Skeletal muscle cell (primary cell): ENCODE measurements at places on chromosomes 2 and 18.

DNA sequence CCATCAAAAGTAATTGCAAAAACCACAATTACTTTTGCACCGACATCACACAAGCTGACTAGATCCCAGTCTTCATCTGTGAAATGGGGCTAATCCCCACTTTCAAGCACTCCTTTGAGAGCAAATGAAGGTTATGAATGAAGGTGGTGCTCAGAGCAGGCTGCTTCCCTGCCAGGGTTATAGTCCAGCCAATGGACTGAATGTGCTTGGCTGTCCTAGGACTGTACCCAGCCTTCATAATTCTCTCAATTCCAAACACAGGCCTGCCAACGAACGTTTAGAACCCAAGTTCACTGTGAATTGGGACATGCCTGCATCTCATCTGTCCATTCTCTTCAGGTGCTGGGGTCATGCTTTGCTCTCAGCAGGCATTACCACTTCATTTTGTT, 27.8 kb upstream of the ICOS start:
- no peak for DNase-seq

DNA sequence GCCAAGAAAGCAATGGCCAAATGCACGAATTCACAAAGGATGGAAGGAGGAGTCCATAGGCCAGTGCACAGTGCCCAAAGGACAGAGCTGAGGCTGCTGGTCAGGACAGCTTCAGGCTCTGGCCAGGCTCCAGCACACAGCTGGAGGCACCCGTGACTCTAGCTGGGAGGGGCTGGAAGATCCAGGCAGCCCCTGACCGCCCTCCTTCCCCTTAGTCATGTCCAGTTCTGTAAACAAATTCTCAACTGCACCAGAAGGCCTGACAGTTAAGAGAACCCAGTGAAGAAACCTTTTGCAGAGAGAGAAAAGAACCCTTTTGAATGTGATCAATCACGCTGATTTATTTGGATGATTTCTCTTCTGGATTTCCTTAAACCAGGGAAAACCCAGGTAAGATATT, 7.7 kb upstream of the YWHAQ start:
- peak; percentile 84 for DNase-seq

DNA sequence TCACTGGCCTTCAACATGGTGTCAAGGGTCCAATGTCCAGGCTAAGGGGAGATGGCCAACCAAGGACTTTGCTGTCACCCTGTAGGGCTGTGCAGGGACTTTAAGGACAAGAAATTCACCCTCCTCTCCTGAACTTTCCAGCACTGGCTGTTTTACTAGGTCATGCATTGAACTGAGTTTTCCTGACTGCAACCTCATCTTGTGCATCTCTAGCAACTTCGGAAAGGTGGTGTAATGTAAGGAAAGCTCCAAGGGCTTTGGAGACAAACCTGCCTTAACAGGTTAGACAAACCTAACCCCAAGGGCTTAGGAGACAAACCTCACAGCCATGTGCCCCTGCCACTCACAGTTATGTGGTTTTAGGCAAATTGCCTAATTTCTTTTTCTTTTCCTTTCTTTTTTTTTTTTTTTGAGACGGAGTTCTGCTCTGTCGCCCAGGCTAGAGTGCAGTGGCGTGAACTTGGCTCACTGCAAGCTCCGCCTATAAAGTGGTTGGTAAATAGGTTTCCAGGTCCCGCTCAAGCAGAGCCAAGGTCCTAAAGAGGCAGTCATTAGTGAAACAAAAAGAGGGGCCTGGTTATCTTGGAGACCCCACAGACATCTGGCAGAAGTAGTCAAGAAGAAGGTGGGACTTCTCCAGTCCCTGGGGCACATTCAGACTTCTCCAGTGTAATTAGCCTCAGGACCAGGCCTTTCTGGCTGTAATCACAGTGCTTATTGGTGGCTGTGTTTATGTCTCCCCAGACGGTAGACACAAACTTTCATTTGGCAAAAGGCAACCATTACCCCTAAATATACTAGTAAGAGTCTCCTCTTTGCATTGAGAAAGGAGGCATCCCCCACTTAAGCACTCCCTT, 37.6 kb upstream of the PMAIP1 start:
- DNase-seq = no peak

DNA sequence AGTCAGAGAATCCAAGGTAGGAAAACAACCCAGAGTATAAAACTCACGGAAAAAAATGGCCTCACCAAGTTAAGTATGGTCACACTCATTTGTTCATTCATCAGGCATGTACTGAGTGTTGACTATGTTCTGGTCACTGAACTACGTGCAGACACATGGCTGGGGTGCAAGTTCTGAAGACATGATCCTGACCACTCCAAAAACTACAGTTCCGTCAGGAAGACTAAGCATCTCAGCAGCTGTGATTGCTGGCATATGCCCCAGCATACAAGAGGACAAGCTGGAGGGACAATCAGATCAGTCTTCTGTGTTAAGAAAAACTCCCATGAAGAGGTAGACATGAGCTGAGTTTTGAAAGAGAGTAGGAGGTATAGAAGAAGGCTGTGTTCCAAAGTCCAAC, 72.8 kb downstream of the TCF4 start:
- no peak for DNase-seq

DNA sequence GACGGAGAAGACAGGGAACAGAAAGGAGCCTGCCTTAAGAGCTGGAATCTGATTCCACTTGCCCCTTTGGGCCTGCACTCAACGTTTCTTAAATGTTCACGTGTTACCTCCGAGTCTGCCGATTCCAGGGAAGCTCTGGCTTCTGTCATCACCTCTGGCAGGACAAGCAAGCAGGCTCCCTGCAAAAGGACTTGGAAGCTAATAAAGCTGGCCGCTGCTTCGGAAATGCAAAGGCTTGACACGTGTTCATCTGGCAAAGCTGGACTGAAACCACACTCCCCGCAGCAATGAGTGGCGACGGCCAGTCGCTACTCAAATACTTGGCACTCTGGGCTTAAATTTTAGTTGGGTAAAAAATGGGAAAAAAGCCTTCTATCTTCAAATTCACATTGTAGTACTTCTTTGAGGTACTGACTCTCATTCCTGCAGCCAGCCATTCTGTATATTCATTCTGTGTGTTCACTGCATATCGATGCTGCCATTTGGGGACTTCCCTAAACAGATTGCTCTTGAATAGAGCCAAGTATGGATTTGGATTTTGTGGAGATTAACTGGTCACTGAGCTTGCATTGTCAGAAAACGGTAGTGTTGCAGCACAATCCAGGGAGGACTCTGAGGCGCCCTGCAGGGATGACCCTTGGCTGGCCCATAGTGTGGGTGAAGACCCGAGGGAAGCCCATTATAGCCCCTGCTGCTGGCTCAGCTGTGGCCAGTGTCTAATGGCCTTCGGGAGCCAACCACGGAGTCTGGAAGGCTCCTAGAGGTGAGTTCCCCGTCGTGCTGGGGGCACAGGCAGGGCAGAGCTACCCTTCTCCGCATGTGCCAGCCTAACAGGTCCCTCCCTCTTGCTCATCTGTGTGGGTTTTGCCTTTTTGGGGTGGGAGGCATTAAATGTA, 231.5 kb downstream of the PRKCE start:
- DNase-seq = peak; percentile 88

DNA sequence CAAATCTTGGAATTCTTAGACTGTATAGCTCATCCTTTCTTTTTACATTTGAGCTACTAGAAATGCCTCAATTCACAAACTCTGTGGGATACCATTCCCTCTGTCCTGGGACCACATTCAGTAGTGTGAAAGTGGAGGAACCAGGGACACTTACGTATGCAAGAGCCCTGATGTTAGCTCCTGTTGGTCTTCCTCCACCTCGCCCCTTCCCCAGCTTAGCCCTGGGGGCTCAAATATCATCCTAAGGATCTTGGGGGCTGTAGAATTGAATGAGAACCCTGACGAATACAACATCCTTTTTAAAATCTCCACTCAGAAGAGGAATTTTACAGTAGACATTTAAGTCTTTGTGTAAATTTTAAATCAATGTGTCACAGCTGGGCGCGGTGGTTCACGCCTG, 65.2 kb upstream of the RAPH1 start:
- DNase-seq = no peak

DNA sequence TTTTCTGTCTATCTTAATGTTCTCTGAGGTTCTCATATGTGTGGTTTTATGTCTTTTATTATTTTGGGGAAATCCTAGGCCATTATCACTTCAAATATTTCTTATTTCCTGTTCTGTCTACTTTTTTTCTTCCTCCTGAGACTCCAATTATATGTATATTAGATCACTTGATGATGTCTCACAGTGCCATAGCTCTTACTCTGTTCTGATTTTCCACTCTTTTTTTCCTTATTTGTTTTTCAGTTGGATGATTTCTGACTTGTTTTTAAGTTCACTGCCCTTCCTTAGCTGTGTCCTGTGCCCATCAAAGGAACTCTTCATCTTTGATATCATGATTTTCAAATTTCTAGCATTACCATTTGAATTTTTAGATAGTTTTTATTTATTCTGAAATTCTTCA, 24.1 kb downstream of the FAM228B start:
- DNase-seq = no peak

DNA sequence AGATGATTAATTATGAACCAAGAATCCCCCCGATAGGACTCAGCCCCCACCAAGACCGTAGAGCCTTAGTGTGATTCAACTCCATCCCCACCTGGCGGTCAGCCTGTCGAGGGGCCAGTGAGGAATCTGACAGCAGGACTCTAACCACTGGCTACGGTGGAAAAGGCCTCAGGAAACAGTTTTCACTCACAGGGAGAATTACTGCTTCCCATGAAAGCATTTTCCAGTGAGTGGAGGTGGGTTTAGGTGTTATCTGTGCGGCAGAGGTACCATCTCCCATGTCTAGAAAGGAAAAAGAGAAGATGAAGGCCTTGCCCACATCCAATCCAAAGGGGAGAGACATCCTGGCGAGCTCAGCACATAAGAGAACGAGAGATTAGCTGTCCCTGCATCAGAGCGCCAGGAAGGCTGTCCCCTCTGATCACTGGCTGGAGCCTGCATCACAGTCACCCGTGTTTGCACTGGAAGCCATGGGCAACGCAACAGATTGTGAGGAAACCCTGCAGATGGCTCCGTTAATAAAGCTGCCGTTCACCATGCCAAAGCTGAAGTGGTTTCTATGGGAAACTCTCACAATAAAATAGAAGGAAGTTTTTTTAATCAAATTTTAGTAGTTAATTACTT, 22.3 kb downstream of the COX7A2L start:
- no peak for DNase-seq

DNA sequence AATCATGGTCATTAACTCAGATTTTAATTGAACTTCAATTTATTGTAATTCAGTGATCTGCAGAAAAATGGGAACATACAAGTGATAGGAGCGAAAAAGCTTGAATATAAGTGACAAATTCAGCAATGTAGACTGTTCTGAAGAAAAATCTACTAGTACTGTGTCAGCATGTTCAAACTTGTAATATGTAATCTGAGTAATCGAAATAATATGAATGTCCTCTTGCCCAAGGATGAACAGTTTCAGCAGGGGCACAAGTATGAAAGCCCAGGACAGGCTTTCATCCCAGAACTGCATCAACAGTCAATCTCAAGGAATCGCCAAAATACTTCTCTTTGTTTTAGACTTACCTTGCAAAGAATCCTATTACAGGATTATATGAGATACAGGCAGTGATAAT, 1110.5 kb downstream of the LRP1B start:
- no peak for DNase-seq

GRCh38 chr2:108923736-108924579, 65.1 kb downstream of the EDAR start:
- no peak for DNase-seq

- DNase-seq = no peak
These were observed 68.0 kb downstream of the DAW1 start for GRCh38 chr2:227939271-227940027.

- no peak for DNase-seq
These were observed 133.6 kb downstream of the TPO start for GRCh38 chr2:1546901-1547300.

- DNase-seq = no peak
These were observed 142.4 kb upstream of the ALPP start for GRCh38 chr2:232236200-232236599.

GRCh38 chr2:159249990-159250715, 36.4 kb downstream of the WDSUB1 start:
- DNase-seq = no peak
